ENCODE measurements at places on chromosomes 7 and 10.

GRCh38 chr7:25552998-25553397 lies 324.7 kb upstream of the NPVF start:
- DNase-seq: no peak

GRCh38 chr7:136131304-136131630 lies 154.1 kb upstream of the MTPN start:
- DNase-seq: no peak

DNA sequence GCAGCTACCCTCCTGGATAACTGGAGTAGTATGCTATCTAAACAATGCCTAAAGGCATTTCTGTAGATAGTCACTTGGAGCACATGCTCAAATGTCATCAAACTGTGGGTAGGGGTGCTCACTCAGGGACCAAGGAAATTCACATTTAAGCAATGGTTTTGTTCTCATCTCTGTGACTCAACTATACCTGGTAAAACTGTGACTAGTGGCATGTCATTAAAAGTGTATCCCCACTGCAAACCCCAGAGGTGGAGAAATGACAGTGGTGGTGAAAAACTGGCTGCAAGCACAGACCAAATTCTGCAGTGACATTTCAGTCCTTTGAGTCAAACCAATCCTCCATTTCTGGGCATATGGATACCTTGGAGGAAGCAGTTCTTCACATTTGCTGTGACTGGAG lies 134.2 kb upstream of the EFCAB10 start:
- no peak for DNase-seq

DNA sequence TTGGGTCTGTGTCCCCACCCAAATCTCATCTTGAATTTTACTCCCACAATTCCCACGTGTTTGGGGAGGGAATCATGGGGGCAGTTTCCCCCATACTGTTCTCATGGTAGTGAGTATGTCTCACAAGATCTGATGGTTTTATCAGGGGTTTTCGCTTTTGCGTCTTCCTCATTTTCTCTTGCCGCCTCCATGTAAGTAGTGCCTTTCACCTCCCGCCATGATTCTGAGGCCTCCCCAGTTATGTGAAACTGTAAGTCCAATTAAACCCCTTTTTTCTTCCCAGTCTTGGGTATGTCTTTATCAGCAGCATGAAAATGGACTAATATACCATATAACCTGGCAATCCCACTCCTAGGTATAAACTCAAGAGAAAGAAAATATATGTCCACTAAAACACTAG lies 25.9 kb upstream of the SP4 start:
- DNase-seq: no peak

DNA sequence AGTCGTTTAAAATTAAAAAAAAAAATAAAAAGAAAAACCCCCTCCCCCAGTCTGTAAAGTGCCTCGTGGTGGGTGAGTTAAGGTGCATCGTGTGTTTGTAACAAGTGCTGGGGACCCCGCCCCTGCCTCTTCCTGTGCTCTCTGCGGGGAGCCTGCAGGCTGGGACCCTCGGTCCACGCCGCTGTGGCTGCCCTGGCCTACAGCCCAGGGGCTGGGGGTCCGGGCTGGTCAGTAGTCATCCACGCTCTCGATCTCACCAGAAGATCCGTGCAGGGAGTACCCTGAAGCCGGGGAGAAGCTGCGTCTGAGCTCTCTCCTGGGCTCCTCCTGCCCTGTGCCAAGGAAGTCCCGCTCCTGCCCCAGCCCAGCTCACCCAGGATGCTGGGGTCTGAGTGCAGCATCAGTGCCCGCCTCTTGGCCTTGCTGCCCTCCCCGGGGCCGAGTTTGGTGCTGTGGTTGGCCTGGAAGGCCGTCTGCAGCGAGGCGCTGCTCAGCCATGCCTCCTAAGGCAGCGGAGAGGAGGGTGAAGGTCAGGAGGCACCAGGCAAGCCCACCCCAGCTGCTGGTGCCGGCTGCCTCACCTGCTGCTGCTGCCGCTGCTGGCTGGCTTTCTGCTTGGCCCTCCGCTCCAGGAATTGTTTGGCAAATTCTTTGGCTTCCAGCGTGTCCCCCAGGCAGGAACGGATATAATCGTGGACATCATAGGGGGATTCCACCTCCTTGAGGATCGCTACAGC lies 8.1 kb downstream of the GNB2 start:
- no peak for DNase-seq

DNA sequence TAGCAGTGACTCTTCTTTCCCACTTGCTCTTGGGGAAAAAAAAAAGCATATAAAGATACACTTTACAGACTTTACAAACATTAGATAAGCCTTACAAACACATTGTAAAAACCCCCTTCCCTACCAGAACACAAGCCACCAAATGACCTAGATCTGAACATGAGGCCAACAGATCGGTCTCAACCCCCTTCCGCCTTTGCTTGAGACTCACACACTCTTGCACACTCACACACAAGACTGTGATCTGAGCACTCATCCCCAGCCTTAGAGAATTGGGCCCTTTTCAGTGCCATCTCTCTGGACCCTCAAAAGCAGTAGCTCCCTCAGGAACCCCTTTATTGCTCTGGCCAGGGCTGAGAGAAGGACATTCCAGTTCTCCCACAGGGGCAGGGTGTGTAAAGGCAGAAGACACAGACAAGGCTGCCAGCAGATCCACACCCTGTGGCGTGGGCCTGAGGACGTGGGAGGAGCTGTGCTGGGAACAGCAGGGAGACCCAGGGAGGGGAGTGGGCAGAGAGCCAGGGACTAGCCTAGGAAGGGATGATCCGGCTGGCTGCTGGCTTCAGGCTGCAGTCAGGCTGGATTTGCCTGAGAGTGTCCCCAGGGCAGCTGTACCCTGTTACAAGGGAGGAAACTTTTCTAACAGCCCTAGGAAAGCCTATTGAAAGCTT lies 206.7 kb downstream of the KIAA1217 start:
- DNase-seq: no peak

DNA sequence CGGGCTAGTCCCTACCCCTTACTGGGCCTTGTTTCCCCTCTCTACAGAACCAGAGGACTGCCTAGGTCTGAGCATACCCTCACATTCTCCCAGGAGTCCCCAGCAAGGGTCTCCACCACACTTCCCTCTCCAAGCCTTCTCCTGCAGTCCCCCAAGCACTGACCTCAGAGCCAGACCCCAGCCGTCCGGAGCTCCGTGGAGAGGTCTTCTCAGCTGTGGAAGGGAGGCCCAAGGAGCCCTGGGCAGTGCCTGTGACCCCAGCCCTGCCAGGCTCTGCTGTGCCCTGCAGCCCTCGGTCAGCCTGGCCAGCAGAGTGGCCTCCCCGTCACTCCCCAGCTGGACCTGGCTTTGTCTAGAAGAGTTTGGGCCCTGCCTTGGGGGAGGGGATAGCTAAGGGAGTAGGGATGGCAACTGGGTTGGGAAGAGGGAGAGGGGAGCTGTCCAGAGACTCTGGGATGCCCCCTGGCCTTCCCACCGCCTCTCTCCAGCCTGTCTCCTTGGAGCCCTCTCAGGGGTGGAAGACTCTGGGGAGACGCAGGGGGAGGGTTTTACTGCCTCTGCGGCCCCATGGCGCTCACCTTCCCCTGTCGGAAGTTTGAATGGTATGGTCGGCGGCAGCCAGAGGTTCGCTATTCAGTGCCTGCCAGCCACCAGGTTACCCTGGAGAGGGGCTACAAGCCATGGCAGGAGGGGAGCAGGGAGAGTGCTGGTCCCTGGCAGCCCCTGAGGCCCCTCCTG lies at the start of gene C10orf105:
Gene C10orf105, minus strand, starts transcription at position 315 of the 738 bp plus-strand sequence. CDS start 3,441 bp downstream, outside the sequence.
- DNase-seq: no peak

GRCh38 chr10:132449811-132450181 lies 52.8 kb downstream of the PWWP2B start:
- DNase-seq: no peak

DNA sequence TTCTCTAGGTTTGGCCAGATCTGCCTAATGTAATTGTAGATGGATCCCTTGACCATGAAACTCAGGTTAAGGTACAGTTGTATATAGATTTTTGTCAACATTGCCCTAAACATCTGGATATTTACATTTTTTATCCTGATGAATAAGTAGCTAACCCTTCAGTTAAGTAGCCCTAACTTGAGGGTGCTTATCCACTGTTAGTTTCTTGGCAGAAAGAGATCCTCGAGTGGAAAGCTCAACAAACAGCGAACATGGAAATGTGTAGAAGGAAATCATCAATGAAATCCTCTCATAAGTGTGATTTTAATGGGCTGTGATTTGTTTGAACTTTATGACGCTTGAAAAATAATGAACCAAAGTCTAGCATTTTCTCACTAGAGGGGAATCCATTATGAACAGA lies 72.8 kb downstream of the PRSS58 start:
- no peak for DNase-seq

DNA sequence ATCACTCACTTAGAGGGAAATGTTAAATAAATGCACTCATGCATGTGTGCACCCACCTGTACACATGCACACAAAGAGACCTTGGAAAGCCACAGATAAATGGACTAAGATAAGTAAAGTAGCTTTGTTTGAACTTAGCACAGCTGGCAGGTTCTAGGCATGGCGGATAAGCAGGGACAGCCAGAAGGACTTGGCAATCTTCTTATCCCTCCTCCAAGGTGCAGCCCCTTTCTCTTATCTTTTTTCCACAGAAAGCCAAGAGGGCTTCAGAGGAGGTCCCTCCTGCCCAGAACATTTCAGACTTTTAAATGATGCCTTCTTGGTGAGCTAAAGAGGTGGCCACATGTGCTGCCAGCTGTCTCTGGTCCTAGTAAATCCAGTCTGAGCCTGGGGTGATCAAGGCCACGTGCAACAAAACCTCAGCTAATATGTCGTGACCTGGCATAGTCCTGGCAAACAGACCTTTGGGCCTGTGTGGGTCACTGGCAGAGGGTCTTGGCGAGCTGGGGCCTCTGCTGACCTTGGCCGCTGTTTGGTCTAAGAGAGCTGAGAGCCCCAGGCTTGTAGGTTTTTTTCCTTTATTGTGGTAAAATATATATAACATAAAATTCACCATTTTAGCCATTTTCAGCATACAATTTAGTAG lies 43.2 kb upstream of the SLC35B4 start:
- no peak for DNase-seq

DNA sequence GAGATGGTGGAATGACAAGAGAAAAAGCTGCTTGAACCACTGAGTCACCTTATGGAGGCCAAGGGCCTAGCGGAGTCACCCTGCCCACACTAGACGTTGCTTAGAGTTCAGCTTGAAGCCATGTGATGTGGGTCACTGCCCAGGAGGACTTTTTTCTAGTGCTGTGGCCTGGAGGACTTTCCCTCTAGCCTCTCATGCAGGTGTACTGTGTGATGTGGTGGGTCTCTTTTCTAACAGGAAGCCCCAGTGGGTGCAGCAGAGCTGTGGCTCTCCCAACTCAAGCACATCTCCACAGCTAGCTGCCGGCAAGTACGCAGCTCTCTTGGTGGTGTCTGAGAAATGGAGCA lies 13.6 kb downstream of the POR start:
- no peak for DNase-seq

DNA sequence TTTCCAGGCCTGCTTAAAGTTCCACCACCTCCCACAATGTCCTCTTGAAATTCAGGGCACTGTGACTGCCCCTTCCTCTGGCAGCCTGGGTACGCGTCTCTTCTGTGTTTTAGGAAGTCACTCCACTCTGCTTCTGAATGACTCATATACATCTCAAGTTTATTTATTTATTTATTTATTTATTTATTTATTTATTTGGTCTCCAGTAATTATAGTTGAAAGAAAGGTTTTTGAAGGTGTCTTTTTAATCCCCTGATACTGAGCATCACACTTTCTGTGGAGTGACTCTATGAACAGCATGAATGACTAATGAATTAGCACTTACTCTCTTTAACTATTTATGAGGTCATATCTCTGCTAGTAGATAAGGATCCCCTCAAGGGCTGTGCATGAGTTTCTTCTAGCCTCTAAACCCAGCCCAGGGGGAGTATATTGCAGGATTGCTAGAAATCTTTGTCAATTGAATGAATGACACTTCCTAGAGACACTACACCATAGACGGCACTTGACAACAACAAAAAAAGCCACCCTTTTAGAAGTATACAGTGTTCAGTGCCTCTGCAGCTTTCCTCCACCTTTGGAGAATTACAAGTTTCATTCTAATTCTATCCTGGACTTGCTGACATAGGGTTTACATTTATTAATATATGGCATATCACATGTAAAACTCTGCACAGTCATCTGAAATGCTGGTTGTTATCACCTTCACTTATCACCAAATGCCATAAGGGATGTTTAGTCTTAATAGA lies 2.1 kb downstream of the MACC1 start:
- no peak for DNase-seq

DNA sequence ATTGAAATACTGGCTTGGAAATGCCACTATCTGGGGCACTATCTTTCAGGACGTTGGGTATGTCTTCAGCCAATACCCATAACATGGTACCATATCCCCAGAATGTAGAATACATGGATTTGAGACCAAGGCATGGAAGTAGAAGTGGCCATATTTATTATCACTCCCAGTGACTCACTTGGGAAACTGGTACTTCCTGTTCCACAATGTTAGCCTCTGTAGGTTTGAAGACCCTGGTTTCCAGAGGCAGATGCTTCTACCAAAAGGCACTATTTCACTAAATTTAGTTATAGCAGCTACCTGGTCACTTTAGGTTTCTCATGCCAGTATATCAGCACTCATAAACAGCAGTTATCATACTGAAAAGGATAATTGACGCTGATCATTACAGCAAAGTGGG lies 184.2 kb downstream of the CCDC71L start:
- no peak for DNase-seq

DNA sequence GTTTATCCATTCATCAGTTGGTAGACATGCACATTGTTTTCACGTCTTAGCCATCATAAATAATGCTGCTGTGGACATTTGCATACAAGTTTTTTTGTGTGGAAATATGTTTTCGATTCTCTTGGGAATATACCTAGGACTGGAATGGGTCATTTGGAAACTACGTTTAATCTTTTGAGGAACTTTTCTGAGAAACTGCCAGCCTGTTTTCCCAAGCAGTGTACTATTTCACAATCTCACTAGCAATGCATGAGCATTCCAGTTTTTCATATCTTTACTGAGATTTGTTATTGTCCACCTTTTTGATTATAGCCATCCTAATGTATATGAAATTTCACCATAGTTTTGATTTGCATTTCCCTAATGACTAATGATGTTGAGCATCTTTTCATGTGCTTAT lies 95.7 kb upstream of the JAZF1 start:
- DNase-seq: no peak

- DNase-seq: no peak
Observed at GRCh38 chr7:26853788-26854393, 10.5 kb downstream of the SKAP2 start.

- DNase-seq: no peak
Observed at GRCh38 chr7:14590206-14590605, 312.3 kb downstream of the DGKB start.

- DNase-seq: peak; percentile 64
Observed at GRCh38 chr10:46516660-46517416, 39.6 kb downstream of the GPRIN2 start.

All from SW 1271 (cell line).